ENCODE measurements at places on chromosomes 2 and 18.

- peak; percentile 17 for DNase-seq
Measured at GRCh38 chr2:46490521-46491141, 11.3 kb downstream of the TMEM247 start.

DNA sequence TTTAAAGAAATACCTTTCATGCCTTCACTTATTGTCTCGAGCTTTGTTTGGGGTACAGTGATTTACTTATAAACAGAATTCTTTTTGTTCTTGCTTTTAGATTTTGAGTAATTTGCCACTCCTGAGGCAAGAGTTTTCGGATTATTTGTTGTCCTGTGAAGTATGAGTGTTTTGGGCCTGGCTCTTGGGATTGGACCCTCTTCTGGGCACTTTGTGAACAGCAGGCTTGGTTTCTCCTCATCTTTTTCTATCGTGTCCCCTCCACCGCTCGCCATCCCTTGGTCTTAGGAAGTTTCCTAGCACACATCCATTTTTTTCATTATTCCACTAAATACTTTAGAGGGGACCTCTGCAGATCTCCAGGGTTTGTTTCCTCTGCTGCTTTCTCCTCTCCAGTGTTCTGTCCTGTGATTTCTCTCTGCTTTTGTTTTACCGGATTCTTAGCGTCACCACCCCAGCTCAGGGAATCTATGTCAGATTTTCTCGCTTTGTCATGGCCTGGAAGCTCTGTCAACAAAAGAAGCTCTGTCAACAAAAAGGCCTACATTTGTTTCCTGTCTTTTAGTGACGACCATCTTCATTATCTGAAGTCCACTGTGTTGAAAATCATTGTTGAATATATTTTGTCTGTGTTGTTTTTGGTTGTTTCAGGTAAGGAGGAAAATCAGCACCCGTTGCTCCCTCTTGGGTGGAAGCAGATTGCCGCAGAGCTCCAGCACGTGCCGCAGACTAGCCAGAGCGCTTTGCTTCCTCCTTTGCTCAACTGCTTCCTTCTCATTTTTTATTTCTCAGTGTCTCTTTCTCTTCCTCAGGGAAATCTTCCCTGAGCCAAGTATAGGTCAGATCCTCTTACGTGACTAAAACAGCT, 27.8 kb downstream of the ANKRD62 start:
- DNase-seq = peak; percentile 7

DNA sequence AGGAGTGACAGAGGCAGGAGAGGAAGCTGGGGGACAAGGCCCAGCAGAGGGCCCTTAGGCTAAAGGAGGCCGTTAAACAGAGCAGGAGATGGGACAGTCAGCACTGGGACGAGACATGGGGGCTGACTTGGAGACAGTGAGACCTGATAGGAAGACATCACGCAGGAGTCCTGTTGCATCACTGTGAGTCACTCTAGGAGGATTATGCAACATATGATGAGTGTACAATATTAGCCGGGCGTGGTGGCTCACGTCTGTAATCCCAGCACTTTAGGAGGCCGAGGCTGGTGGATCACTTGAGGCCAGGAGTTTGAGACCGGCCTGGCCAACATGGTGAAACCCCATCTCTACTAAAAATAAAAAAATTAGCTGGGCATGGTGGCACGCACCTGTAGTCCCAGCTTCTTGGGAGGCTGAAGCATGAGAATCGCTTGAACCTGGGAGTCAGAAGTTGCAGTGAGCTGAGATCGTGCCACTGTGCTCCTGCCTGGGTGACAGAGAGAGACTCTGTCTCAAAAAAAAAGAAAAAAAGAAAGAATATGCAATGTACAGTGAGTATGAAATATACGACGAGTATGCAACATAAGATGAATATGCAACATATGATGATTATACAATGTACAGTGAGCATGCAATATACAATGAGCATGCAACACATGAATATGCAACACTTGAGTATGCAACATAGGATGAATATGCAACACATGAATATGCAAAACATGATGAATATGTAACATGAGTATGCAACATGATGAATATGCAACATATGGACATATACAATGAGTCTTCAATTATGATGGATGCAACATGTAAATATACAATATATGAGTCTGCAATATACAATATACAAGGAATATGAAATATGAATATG, 83.3 kb upstream of the ID2 start:
- peak; percentile 96 for DNase-seq

DNA sequence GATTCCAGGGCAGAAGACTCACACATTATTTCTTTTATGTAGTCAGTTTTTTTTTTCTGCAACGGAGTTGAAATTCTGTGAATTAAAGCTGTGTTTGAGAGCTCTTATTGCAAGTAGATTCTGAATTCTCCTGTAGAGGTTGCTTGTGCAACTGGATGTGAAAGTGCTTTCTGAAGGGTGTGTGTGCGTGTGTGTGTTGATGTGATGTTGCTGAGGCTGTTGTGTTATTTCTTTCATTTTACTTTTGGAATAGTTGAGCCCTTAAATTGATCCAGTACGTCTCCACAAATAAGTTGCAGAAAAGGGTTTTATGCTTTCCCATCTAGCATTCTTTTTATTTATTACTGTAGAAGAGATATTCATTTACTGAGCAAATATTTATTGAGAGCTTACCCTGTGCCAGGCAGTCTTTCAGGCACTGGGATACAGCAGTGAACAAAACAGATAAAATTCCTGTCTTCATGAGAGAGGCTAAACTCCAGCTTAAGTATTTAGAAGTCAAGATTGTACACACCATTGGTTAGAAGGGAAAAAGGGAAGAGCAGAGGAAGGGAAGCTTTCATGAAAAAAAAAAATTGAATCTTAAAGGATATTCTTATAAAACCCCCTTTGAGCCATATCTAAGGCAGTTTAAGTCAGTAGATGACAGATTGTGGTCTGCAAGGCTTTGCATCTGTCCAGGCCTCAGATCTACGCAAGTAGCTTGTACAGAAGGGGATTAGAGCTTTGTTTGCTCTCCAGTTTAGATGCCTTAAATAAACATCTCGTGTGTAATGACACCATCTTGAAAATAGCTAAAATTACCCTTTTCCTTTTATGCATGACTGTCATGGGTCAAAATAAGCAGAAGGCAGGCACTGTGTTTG, 58.2 kb downstream of the MYO1B start:
- DNase-seq = peak; percentile 57

- peak; percentile 21 for DNase-seq
Measured at GRCh38 chr2:284896-285492, 2.9 kb downstream of the ALKAL2 start.

DNA sequence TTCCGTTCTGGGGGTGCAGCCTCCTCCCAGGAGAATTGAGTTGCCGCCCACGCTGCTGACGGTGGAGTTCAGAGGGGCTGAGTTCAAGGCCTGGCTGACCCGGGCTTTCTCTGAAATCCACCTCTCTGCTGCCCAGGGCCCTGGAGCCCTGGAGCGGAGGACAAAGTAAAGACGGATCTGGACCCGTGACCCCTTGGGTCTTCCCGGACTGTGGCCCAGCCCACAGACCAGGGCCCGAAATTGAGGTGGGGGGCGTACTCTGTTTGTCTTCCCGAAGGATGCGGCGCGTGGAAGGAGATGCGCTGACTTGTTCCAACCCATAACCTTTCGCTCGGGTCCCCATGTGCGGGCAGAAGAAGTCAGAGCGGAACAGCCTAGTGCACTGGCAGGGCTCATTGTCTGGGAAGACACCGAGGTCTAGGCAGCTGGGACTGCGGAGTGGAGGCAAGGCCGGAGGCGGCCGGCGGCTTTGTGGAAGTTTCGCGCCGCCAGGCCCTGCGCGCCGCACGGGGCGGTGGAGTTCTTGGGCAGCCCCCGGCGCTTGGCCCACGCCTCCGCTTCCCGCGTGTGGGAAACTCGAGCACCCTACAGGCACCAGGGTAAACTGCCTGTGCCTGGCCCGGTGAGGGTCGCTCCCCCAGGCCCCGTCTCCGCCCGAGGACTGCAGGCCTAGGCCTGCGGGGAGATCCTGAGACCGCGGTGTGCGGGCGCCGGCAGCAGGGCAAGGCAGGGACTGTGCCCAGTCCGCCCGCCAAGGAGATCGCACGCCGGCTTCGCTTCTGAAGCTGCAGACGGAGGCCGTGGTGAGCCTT, 9.8 kb downstream of the POU3F3 start:
- no peak for DNase-seq

GRCh38 chr18:46184727-46185126, 80.5 kb downstream of the HAUS1 start:
- DNase-seq = no peak

- DNase-seq = no peak
Measured at GRCh38 chr2:168459256-168459655, 3.2 kb downstream of the CERS6 start.

DNA sequence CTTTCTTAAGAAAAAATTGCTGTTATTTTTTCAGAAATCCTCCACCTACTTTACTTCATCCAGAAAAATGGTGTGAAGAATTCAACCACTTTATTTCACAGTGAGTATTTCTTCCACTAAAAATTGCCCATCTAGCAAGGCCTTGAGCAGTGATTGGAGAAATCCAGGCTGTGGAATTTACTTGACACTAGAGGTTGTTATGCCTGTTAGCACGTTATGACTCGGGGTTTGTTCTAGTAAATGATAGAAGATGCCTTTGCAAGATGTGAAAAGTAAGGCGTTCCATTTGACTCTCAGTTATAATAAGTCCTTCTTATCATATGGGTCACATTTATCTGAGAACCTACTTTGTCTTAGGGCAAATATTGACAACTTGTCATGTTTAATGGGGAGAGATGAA, 157.4 kb downstream of the MYO3B start:
- peak; percentile 6 for DNase-seq

Measured in iris pigment epithelial cell (primary cell).